ENCODE measurements at places on chromosomes 11 and 22.

- DNase-seq, result no peak
Observed at GRCh38 chr11:131601586-131601985, 231.2 kb downstream of the NTM start.

GRCh38 chr11:12989428-12990161, 19.5 kb upstream of the RASSF10 start:
- DNase-seq, result no peak

DNA sequence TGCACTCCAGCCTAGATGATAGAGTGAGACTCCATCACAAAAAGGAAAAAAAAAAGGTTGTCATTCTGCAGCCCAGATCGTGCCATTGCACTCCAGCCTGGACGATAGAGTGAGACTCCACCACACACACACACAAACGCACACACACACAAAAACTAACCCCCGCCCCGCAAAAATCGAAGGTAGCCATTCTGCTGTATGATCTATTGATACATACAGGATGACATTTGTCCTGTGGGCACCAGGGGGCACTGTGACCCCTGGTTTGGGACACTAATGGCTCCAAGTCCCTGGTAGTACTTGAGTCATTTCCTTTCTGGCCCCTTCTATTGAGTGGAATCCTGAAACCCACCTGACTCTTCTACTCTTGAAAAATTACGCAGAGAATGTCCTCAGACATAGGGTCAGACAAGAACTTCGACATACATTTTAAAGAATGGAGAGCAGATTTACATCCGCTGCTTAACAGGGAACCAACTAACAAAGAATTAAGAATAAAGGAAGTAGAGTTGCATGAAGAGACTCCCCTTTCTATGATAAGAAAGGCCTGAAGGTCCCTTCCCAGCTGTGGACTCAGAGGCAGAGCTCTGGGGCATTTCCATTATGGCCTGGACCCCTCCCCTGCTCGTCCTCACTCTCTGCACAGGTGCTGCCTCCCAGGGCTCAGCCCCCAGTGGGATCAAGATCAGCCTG, 35.0 kb upstream of the PRAME start:
- no peak for DNase-seq

DNA sequence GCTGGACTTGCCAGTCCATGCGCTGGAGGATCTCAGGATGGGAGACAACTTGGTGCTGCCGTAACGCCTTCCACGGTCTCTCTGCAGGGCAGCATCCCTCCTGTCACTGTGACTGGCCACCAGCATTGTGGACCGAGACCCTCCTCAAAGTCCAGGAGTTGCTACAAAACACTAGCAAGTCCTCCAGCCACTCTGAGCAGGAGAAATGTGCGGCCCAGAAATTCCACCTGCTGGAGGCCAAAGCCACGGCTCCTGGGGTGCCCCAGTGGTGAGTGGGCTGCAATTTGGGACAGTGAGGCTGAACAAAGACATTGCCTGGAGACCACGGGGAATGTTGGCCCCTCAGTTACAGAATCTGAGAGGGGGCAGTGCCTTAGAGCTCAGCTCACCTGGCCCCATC, 6.9 kb upstream of the DSCAML1 start:
- DNase-seq, result no peak

- no peak for DNase-seq
Observed at GRCh38 chr22:46653596-46653995, 33.4 kb downstream of the GRAMD4 start.

DNA sequence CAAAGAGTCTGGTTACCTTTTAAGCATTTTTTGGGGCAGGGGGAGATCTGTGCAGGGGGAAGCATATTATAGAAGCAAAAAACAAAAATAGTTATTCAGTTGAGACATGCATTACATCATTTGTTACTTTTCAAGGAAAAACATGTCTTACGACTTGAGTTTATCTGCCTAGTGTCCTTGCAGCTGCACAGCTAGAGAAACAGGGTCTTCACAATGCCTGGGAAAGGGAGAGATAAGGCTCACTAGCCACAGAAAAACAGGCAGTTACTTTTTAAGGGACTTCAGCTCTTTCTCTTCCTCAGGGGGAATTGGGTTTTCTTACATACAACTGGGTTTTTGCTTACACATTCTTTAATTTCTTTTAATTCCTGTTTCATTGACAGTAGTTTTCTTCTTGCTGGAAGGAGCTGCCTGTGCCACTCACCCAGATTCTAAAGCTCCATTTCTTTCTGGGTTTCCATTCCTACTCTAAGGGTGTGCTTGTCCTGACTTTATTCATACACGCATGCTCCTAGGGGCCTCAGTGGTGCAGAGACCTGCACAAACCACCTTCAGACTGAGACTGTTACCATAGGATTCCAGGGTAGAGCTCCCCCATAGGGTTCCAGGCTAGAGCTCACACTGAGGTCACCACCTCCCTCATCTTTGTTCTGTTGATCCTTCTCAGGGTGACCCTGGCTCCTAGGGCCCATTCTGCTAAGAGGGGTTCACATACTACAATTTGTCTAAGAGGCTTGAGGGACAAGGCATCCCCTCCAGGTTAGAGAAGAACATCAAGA, 14.7 kb upstream of the UBQLNL start:
- no peak for DNase-seq

Data from D721Med (cell line).